ENCODE measurements at places on chromosomes 16 and 17.

DNA sequence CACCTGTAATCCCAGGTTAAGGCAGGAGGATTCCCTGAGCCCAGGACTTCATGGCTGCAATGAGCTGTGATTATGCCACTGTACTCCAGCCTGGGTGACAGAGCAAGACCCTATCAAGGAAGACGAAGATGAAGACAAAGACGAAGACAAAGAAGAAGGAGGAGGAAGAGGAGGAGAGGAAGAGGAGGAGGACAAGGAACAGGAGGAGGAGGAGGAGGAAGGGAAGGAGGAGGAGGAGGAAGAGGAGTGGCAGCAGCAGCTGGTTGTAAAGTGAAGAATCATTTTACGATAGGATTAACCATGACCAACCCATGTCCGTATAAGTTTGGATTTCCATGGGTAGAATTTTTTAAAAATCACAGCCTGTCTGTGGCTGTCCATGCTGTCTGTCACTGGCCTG, 316.8 kb upstream of the TNRC6C start:
- no peak for DNase-seq

DNA sequence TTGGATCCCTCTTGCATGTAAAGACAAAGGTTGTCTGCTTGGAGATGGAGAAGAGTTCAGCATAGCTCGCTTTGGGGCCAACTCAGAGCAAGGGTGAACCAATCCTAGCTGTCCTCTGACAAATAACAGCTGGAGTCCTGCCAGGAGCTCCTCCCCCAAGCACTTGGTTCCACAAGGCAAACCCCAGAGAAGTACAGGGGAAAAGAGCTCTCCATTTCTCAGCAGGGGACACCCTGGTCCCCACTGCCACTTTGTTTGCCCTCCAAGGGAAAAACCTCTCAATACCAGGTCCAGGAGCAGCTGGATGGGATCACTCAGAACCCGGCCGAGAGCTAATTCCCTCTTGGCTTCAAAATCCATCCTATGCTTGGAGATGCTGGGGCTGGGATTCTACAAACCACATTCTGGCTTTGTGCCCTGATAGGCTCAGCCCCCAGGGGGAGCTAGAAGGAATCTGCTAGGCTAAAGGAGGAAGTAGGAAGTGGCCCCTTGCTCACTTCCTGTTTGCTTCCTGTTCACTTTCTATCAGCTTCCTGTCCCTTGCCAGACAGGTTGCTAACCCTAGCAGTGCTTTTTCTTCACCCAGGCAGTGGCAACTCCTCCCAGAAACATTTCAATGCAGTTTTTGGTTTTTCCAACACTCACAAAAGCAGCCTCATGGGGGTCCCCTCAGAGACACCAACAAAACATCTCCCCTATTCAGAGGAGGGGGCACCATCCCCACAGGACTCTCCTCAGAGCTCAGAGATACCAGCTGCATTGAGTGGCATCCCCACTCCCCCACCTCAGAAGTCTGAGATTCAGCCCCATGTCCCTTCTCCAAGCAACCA, 30.7 kb downstream of the CDRT4 start:
- no peak for DNase-seq

GRCh38 chr16:8660841-8661301, 13.5 kb upstream of the ABAT start:
- peak; percentile 23 for DNase-seq

GRCh38 chr16:46720619-46721018, 27.5 kb downstream of the MYLK3 start:
- no peak for DNase-seq

DNA sequence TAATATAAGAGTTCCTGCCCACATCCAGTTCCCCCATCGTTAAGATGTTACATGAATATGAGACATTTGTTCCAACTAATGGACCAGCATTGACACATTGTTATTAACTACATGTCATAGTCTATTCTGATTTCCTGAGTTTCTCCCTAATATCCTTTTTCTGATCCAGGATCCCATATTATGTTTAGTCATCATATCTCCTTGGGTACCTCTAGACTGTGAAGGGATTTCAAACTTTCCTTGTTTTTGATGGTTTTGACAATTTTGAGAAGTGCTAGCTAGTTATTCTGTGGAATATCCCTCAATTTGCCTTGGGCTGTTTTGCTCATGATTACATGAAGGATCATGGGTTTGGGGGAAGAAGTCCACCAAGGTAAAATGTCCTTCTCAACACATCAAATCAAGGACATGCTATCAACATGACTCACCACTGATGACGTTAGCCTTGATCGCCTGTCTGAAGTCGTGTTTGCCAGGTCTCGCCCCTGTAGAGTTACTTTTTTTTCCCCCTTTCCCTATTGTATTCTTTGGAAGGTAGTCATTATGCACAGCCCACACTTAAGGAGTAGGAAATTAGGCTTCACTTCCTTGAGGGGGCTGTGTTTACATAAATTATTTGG, 42.5 kb downstream of the CACNG3 start:
- DNase-seq: no peak

DNA sequence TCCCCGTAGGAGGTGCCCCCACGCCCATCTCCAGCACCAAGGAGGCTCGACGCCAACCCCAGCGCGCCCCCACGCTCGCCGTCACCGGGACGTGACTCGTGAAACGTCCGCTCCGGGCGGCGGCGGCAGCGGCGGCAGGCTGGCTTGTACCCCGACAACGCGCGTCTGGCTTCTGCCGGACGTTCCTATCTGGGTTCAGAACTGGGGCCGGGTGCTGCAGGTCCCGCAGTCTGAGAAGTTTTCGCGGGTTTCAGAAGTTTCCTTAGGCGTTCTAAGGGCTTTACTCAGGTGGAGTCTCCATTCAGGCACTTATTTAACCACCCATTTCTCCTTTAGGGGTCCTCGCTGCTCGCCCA, 672 bp upstream of the ALKBH5 start:
- peak; percentile 75 for DNase-seq

- no peak for DNase-seq
These were observed 152.2 kb upstream of the NOG start for GRCh38 chr17:56441308-56441707.

DNA sequence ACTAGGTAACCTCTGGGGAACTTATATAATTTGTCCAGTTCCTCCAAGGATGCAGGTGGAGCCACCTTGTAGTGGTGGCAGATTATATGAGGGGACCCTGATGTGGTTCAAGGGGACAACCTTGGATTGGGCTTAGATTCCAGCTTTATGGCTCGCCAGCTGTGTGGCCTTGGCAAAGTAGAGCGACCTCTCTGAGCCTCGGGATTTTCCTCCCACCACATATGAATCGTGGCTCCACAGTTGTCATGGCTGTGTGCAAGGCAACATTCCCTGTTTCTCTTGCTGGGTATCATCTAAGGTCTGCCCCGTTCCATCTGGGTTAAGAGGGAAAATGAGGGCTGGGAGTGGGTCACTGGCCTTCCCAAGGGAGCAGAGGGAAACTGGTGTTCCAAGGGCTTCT, 104.6 kb downstream of the RAB11FIP4 start:
- no peak for DNase-seq

- DNase-seq: peak; percentile 85
These were observed 19.0 kb upstream of the CSNK1D start for GRCh38 chr17:82292251-82293154.

DNA sequence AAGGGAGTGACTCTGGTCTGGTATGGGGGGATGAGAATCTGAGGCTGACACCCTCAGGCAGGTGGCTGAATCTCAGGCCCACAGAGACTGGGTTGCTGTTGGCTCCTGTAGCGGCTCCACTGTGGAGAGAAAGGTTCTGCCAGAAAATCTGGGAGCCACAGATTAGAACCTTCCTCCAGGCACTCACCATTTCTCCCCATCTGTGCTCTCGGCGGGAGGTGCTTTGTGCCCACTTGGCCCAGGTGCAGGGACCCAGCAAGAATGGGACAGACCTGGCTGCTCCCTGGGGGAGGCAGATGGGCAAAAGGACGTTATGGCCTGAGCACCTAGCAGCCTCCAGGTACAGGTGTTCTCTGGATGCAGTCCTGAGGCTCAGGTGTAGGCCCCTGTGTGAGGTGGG, 20.1 kb downstream of the RAB11FIP3 start:
- no peak for DNase-seq

- no peak for DNase-seq
These were observed 15.0 kb upstream of the RAI1 start for GRCh38 chr17:17666111-17666714.

DNA sequence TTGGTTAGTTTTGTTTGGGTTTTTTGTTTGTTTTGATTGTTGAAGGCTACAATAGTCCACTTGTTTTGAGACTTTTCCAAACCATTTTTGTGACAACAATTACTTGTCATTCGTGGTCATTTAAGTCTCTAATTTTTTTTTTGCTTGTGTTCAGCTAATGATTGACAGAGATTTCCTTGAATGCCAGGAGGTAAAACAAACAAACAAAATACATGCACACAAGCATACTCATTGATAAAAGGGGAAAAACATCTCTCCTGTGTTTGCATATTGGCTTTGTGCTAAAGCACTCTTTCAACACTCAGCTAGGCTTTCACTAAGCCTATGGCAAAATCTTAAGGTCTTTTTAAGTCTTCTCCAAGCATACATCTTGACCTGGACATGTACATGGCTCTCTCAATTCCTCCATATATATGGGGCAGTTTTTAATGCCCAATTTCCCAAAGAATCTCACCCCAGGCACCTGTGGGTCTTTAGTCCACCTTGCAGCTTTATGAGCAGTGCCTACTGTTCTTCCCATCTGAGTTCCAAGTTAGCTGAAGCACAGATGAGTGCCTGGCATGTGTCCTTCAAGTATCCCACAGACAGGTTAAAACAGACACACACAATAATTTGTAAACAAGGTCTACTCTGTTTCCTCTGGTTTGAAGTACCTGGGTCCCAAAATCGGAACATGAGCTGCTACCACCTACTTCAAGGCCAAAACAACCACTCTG, 24.2 kb upstream of the HS3ST3B1 start:
- DNase-seq: no peak

GRCh38 chr16:29860218-29860617, 2.8 kb downstream of the CDIPT start:
- DNase-seq: no peak

- DNase-seq: no peak
These were observed 70.1 kb downstream of the KCNJ2 start for GRCh38 chr17:70239391-70239826.

- DNase-seq: peak; percentile 19
These were observed 11.5 kb upstream of the PITPNA start for GRCh38 chr17:1573932-1574696.

DNA sequence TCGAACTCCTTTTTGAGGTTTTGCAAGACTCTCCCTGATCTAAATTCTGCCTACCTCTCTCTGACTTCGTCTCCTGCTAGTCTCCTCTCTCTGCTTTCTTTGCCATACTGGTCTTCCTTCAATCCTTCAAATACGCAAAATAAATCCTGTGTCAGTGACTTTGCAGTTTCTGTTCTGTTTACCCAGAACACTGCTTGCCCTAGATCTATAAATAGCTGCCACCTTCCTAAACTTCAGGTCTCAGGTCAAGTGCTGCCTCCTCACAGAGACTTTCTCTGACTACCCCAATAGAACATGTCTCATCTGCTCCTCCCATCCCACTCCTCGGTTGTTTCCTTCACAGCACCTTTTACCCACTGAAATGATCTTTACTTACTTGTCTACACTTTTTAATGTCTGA, 78.9 kb downstream of the TRIM37 start:
- DNase-seq: no peak

GRCh38 chr17:80082403-80083135, 18.8 kb upstream of the GAA start:
- DNase-seq: peak; percentile 28

- DNase-seq: no peak
These were observed 25.1 kb upstream of the ADGRG1 start for GRCh38 chr16:57603115-57604024.

DNA sequence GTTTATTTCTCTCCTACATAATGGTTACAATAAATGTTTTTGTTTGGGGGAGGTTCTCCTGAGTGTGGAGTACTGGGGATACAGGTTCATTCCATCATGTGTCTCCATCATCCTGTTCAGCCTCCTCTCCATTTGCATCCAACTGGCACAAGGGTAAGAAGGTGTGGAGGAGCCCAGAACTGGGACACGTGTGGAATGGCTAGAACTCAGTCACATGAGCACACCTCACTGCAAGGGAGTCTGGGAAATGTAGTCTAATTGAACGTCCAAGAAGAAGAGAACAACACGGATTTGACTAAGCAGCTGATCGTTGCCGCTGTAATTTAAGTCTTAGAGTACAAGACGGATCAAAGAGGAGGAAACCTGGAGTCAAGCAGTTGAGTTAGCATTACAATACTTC, 6.1 kb downstream of the OR1A1 start:
- no peak for DNase-seq

GRCh38 chr17:79435962-79436361, 174.9 kb downstream of the RBFOX3 start:
- DNase-seq: no peak

GRCh38 chr16:15780805-15781204, 76.0 kb downstream of the MYH11 start:
- no peak for DNase-seq

- DNase-seq: no peak
These were observed 308.3 kb upstream of the CDH5 start for GRCh38 chr16:66058172-66058691.

GRCh38 chr17:45667591-45668171, 116.4 kb upstream of the CRHR1 start:
- DNase-seq: no peak

DNA sequence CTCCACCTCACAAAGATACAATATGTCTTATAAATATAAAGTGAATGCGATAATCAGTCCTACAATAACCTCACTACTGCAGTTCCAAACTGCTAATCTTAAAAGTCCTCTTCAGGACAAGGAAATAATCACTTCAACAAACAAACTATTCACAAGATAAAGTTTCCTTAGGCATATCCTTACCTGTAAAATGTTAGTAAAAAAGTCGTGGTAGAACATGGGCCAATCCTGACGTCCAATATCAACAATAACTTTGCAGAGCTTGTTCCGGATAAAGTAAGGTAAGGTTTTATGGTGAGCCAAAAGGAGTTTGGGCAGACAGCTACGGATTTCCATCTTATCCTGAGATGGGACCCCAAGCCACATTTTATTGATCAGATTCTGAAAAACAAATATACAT, 36.0 kb downstream of the XPO6 start:
- DNase-seq: no peak

DNA sequence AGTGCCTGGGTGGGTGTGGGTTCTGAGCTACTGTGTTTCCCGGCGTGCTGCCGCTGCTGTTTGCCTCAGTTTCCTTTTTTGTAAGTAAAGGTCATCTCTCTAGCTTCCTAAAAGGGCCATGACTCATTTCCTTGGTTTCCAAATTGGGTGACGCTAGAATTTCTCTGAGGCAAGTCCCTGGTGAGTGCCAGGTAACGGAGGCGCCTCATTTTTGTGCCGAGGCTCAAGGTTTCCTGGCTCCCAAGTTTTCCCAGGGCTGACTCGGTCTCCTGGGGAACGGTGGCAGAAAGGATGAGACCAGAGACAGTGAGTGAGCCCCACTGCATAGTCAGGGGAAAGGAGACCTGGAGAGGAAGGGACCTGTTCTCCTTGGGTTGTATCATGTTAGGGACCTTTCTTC, 20.3 kb downstream of the MSI2 start:
- no peak for DNase-seq
